ENCODE measurements at places on chromosomes 11 and 22.

DNA sequence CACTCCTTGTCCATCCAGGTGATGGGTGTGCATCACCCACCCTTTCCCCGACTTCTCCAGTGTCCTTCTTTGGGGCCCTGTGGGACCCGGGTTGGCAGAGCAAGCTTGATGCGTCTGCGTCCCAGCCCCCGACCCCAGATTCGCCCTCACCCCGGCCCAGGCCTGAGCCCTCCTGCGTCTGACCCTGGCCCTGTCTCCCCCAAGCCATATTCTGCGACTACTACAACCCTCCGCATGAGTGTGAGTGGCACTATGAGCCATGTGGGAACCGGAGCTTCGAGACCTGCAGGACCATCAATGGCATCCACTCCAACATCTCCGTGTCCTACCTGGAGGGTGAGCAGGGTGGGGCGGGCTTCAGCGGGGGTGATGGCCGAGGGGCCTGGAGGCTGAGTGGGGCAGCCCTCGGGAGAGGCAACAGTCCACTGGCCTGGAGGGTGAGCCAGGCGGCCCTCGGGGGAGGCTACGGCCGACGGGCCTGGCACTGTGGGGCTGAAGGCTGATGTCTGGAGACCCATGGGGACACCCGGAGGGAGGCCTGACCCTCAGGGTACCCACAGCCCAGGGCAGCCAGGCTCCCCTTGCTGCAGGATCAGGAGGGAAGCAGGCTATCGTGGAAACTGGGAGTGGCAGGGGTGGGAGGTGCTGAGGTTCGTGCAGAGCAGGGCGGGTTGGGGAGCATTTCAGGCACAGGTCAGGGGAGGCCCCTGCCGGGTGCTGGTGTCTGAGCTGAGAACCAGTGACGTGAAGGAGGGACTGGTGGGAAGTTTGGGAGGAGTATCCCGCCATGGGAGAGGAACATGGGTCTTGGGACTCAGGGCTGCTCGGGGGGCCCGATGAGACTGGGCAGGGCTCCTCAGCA, 15.3 kb downstream of the MUC2 start:
- DNase-seq: no peak

DNA sequence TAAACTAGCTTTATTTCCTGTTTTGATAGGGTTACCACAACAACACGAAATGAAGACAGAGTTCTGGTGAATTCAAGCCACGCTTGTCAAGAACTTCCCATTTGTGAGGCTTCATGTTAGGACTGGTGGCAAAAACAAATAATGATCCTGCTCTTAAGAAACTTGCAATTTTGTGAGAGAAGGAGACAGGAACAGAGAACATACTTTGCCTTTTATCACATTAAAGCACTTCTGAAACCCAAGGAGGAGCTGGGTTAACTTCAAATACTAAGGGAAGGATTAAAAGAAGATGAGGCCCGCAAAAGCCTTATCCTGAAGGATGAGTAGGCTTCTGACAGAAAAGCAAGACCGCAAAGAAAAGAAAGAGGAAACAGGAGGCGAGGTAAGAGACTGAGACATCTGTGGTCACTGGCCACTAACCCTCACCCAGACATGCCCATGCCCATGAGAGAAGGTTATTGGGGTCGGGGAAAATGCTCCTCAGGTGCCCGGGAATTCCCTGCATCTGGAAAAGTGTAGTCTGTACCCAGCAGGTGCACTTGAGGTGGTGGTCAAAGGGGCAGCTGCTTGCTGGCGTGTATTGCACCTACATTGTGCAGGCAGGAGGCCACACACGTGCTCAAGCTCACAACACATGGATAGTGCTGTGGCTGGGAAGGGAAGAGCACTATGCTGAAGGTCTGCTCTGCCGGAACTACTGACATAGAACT, 50.5 kb downstream of the MAPK1 start:
- DNase-seq: peak; percentile 88

GRCh38 chr22:24875862-24876506, 70.0 kb downstream of the SGSM1 start:
- DNase-seq: peak; percentile 8

GRCh38 chr11:113555071-113555619, 79.9 kb upstream of the DRD2 start:
- DNase-seq: no peak

DNA sequence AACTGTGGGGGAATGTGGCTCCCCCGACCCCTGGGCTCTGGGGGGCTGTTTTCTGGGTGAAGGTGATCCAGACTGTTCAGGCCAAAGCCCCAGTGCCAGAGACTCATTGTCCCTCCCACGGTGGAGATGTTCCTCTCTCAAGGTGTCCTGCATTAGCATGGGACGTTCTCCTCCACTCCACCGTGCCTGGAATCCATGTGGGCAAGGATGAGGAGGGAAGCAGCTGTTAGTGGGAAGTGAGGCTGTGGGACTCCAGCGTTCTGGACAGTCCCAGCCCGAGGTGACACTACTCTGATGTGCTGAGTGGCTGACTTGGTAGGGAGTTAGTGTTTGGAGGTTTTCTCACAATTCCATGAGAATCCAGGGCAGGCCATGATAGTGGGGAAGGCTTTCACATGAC, 31.4 kb upstream of the CLDN5 start:
- DNase-seq: no peak

- DNase-seq: no peak
Measured at GRCh38 chr11:104090767-104091166, 54.3 kb downstream of the DDI1 start.

DNA sequence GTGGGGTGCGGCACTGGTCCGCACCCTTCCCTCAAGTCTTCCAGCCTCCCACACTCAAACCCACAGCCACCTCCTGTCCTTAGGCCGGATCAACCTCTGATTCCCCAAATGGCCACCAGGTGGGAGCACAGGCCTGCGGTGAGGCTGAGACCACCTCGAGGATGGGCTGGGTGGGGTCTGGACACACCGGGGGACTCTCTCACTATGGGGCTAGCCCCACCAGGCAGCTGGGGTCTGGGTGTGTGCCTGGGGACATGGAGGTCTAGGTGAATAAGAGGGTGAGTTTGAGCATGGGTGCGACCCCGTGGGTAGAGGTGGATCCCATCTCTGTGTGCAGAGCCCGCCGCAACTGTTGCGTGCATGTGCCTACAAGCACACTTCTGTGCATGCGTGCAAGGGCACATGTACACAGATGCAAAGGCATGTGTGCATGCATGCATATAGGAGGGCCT, 32.6 kb downstream of the MYO18B start:
- DNase-seq: no peak

DNA sequence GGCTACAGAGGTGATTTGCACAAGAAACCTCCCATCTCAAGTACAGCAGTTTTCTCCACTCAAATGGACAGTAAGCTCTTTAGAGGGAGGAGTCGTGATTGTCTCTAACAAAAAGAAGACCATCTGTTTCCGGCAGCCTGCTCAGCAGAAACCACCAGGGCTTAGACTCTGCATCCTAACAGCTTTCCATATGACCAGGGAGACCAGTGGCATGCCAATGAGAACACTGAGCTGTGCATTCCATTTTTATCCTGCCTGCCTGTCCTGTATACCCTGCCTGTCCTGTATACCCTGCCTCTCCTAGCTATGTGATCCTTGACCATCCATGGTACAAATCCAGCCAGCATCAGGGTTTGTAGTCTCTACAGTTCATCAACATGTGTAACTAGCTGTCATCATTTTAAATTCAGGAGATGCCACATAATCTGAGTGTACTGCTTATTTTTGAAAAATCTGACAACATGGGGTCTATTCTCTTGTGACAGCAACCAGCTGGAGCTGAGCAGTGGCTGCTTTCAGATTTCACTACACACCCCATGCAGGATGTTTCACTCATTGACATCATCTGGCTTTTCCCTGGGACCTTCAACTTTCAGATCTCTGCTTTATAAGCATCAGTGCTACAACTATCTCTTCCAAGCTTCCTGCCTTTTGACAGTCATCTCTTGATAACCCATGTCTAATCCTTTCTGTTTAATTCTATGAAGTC, 50.5 kb upstream of the POU2AF2 start:
- no peak for DNase-seq

DNA sequence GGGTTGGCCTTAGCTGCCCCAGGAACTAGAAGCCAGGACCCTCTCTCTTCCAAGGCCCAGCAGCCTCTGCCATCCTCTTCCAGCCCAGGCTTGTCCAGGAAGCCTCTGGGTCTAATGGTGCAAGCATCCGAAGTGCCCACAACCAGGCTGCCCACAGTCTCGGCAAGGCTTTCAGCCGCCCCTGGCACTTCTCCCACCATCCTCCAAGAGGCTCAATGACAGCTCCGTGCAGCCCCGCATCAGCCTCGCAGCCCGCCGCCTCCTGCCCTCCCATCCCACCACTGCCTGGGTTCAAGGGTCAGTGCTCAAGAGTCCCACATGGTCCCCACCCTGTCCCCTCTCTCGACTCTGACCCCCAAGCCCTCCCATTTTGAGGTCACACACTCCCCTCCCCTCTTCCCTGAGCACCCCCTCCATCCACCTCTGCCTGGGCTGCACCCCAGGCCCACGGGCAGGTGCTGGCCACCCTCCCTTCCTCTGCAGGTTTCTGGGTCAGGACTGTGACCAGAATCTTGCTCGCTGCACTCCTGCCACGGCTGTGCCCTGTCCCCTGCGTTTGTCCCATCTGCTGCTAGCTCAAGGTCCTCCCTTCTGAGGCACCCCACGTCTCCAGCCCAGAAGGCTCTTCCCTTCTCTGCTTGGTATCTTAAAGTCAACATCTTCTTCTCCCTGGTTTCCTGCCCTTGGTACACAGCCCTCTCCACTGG, 17.2 kb downstream of the IFITM10 start:
- DNase-seq: no peak

GRCh38 chr11:122101625-122102291, 14.3 kb downstream of the BLID start:
- peak; percentile 87 for DNase-seq

GRCh38 chr22:46585340-46586122, 34.7 kb upstream of the GRAMD4 start:
- DNase-seq: no peak

GRCh38 chr11:67370351-67371076, 2.9 kb downstream of the CLCF1 start:
- DNase-seq: peak; percentile 43

DNA sequence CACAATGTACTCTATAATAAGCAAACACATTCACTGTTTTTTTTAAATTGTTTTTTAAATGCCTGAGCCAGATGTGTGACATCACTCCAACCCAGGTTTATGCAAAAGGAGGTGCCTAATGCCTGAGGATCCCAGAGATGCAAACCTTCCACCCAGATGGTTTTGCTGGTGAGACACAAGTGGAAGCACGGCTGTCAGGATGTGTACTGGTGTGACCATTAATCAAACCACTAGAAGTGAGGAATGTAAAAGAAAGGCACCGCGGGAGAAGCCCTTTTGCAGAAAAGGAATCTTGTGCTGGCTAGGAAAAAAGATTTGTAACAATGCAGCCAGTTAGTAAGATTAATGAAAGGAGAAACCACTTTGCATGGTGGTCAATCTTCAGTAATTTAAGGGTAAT, 407.4 kb downstream of the LARGE1 start:
- no peak for DNase-seq

DNA sequence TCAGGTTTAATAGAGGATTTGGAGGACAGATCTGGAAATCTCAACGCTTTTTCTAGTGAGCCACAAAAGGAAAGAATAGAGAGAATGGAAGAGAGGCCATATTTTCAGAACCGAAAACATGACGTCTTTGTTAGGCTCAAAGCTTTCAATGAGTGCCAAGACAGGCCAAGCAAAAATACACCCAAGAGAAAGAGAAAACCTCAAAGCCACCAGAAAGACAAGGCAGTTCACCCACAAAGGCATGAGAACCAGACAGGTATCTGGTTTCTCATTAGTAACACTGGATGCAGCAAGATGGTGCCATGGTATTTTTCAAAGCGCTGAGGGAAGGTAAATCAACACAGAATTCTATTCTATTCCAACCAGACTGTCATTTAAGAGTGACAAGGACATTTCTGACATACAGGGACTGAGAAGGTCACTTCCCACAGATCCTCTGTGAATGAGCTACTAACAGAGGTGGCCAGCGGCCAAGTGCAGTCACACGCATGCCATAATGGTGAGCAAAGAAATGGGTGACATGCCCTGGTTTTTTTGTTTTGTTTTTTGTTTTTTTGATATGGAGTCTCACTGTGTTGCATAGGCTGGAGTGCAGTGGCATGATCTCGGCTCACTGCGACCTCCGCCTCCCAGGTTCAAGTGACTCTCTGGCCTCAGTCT, 41.9 kb downstream of the TOLLIP start:
- no peak for DNase-seq
